ENCODE measurements at places on chromosomes 2 and 18.

- peak; percentile 33 for DNase-seq
These were observed 35.8 kb downstream of the SKOR2 start for GRCh38 chr18:47215554-47216138.

DNA sequence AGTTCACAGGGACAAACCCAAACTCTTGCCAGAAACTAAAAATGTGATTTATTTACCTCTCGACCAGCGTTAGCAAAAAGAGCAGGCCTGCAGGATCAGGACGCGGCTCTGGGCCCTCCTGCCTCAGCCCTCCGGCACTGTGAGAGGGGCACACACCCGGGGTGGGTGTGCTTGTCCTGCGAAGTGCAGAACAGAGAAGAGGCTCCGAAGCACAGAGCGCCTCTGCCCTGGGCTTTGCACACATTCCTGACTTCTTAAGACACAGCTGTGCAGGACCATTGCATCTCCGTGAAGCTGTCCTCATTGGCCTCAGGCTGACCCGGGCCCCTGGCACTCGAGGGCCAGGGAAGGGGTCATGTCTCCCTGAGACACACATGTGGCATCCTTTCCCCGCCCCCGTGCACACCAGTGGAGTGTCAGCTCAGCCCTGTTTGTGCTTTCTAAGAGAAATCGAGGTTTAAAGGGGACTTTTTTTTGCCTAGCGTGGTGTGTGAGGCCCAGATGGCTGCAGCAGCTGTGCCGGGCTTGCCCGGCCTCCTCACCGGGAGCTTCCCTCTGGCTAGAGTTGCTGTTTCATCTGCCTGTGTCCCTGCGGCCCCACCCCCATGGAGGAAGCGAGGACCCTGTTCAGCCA is 9.9 kb upstream of the NFATC1 start:
- peak; percentile 43 for DNase-seq

GRCh38 chr2:128444121-128444771 is 125.6 kb upstream of the HS6ST1 start:
- DNase-seq, result peak; percentile 20

DNA sequence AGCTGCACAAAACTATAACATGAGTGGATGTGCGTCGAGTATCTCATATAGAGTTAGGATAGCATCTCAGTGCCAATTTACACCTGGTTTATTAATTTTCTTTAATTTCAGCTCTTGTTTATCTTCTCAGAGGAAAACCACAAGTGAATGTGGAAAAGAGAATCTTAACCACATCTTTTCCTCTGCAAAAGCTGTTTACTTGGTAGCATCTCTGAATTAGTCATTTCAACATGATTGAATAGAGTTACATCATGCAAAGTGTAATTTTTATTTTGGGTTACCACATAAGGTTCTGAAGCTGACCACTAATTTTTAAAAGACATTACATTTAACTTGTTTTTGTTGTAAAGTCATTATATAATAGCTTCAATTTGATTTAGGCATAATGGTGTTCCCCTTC is 83.8 kb upstream of the FAM237A start:
- DNase-seq, result no peak

DNA sequence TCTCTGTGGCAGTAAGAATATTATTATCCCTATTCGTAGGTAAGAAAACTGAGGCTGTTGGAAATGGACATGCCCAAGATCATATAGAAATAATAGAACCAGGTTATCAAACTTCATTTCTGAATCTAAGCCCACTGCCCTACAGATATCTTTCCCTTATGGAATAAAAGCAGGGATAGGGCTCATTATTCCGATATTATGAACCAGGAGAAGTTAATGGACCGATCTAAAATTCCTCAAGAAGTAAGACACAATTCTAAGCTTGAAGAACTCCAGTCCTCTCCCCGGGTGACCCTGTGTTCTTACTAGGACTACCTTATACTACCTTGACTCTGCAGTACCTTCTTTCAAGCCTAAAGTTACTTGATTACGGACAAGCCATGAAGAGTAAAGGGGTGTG is 8.4 kb upstream of the MYCN start:
- DNase-seq, result no peak

GRCh38 chr2:15378148-15378908 is 182.8 kb downstream of the NBAS start:
- DNase-seq, result no peak

GRCh38 chr18:66150650-66151049 is 399.8 kb downstream of the CDH7 start:
- DNase-seq, result no peak

- DNase-seq, result no peak
These were observed 201.2 kb downstream of the SLC4A10 start for GRCh38 chr2:161825429-161825828.

DNA sequence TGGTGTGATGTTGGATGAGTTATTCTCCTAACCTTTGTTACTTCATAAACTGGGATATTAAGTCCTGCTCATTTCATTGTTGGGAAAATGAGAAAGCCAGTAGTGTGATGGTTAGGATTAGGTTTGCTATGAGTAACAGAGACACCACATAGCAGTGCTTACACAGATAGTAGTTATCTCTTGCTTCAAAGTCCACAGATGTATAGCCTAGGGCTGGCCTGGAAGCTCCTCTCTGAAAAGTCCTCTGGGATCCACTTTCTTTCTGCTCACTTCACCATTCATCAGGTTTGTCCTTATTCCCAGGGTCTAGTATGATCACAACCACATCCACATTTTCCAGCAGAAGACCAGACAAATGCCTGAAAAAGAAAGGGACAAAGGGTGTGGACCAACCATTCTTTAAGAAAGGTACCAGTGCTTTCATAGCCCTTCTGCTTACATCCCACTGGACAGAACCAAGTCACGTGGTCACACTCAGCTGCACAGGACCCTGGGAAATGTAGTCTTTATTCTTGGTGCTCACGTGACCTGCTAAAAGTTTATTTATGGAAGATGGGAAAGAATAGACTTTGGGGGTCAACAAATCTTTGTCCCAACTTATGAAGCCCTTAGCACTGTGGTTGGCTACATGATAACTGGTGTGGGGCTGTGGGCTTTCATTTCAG is 108.9 kb downstream of the INSIG2 start:
- no peak for DNase-seq

- DNase-seq, result peak; percentile 35
These were observed 71.2 kb downstream of the CTAGE1 start for GRCh38 chr18:22346401-22346952.

DNA sequence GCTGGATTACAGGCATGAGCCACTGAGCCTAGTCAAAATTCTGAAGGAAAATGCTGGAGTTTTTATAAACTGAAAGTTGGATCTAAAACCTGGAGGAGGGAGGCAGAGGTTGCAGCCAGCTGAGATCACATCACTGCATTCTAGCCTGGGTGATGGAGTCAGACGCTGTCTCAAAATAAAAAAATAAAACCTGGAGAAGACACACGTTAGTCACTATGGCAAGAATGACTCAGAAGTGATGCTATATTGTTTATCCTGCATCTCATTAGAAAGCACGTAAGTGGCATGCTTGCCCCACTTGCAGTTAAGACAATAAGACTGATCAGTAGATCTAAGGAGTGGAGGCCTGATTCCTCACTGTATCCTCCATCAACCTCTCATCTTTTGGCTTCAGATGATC is 106.6 kb upstream of the STON1 start:
- no peak for DNase-seq

DNA sequence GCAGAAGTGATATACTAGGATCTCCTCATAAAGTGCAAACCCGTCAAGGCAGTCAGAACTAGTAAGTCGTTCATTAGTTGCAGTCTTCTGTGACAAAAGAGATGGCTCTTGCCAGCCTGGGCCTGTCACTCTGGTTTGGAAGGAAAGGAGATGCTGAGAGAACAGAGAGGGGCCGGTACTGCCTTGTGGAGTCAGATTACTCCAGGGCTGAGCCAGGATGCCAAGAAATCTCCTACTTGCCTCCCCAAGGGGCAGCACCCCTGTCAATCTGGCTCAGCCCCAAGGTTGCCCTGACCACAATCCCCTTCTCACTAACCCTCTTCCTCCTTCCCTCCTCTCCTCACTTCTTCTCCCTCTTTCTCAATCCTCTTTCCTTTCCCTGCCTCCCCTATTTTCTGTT is 62.9 kb upstream of the ASPRV1 start:
- no peak for DNase-seq

- no peak for DNase-seq
These were observed 70.8 kb upstream of the BZW1 start for GRCh38 chr2:200740907-200741306.

DNA sequence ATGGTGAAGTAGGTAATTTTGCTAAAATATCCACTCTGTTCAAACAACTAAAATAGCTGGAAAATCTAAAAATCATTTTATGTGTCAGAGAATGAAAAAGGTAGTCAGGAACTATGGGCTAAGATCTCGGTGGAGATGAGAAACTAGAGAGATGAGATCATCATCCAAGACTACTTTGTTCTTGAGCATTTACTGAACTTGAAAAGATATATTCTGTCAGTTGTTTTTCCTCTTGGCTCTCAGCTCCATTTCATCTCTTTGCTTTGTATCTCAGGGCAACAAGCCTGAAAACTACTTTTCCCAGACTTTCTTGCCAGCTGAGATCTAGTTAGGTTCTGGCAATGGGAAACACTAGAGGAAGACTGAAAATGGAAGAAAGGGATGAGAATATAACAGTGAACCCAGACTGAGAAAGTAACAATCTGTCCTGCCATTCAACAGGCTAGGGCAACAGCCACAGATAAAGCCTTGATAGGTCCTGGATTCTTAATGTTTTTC is 346.2 kb upstream of the MEX3C start:
- DNase-seq, result no peak

- DNase-seq, result no peak
These were observed 193.5 kb upstream of the CHST9 start for GRCh38 chr18:27378431-27379095.
